ENCODE measurements at places on chromosomes 16 and 17.

- no peak for DNase-seq
Observed at GRCh38 chr17:81037026-81037797, 2.3 kb downstream of the BAIAP2 start.

DNA sequence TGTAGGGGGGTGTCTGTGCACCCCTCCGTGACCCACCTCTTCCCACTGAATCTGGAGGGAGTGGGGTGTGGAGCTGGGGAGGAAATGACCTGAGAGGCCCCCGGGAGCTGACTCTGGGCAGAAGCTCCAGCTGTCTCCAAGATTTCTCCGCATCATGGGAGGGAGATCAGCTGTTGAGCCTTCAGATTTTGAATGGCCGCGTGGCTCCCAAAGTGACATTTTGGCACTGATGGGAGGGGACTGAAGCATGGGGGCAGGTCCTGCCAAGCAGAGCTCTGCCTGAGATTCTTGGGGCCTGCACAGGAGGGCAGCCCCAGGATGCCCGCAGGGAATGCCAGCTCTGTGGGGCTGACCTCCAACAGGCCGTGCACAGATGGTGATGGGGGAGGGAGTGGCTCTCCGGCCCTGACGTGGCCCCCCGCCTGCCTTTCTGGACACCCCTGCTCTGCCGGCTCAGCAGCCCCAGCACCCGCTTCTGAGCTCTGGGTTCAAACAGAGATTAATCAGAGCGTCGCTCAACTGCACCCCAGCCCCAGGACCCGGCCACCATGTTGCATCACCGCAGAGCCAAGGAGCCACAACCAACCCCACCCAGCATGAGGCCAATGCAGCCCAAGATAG lies 25.3 kb upstream of the UBE2I start:
- no peak for DNase-seq

DNA sequence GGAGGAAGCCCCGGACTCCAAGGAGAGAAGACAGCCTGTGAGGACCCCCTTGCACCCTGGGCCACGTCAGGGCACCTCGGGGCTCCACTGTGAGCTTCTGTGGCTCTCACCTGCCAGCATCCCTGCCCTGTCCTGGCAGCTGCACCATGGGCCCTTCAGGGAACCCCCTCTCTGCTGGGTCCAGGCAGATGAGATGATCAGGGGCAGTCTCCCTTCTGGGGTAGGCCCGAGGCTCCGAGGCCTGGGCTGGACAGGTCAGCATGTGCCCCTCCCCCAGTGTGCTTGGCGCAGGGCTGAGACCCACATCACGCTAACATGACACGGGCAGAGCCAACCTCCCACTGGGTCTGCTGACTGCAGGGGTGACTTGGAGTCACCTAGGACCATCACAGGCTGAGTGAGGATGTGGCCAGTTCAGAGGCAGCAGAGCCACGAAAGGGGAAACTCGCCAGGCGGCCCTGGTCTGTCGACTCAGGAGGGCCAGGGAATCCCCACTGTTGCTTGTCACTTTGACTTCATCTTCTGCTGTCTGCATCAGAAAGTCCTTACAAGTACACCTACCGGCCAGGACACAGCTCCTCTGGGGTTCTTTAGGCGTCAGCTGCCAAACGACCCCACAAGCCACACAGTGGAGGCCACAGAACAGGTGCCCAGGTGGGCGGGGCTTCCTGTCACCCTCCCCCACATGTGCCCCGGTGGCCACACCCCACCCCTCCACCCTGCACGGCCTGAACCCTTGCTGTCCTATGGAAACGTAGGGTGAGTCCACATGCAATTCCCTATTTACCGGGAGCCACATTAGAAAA lies 2.2 kb downstream of the GALNS start:
- no peak for DNase-seq

GRCh38 chr16:80356365-80356764 lies 184.4 kb upstream of the DYNLRB2 start:
- DNase-seq: no peak

DNA sequence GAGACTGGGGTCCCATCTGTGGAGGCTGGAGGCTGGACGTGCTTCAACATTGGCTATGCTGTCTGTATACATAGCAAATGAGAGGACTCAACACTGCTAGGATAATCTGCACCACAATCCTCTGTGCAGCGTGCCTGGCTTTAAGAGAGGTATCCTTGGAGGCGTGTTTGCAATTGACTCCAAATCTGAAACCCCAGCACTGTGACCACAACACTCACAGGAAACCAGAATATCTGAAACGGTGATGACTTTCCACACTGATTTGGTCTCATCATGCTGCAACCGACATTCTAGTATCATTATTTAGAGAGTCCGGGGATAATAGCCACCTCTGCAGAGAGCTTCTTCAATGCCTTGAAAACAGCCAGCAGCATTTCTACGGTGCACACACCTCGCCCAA lies 35.1 kb downstream of the TLE7 start:
- DNase-seq: no peak

GRCh38 chr17:68182940-68183551 lies 64.8 kb upstream of the AMZ2 start:
- no peak for DNase-seq

DNA sequence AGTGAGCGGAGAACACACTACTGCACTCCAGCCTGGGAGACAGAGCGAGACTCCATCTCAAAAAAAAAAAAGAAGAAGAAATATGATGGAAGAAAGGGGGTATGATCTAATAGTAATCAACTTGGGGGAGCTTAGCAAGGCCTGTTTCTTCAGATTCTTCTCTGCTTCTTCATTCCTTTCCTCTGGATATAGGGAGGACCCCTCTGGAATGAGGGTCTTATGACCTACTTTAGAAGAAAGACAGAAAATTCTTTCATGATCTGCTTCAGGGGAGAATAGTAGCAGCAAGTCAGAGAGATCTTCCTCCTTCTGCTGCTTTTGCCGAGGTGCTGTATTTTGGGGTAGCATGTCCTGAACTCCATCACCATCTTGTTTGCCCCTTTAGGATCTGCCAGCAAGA lies 44.9 kb upstream of the ETV4 start:
- DNase-seq: no peak

- DNase-seq: no peak
Observed at GRCh38 chr17:14048169-14048568, 21.1 kb upstream of the COX10 start.

GRCh38 chr16:21274172-21274726 lies 3.8 kb downstream of the CRYM start:
- no peak for DNase-seq

Measured in AG10803 (cell line).